ENCODE measurements at places on chromosomes 1 and 21.
A peak's percentile ranks its signal among the peaks of the same experiment; 100 is the strongest.

GRCh38 chr1:13813398-13814012, 113.5 kb downstream of the PRDM2 start:
- ATAC-seq = peak; percentile 55

DNA sequence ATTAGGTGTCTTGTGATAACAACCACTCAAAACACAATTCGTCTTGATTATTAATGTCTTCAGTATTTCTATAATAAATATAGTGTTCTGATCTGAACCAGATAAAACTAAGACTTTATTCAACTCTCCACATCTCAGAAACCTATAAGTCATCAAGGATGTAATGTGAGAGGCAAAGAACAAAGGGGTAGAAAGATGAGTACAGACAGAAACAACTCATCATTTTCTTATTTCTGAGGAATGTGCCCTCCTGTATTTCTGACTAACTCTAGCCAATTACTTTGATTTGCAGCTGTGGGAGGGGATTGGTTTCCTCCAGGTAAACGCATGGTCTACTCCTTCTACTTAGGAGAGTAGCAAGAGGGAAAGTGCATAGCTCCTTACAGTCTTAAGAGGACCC, 73.7 kb upstream of the ST6GALNAC5 start:
- ATAC-seq = no peak

DNA sequence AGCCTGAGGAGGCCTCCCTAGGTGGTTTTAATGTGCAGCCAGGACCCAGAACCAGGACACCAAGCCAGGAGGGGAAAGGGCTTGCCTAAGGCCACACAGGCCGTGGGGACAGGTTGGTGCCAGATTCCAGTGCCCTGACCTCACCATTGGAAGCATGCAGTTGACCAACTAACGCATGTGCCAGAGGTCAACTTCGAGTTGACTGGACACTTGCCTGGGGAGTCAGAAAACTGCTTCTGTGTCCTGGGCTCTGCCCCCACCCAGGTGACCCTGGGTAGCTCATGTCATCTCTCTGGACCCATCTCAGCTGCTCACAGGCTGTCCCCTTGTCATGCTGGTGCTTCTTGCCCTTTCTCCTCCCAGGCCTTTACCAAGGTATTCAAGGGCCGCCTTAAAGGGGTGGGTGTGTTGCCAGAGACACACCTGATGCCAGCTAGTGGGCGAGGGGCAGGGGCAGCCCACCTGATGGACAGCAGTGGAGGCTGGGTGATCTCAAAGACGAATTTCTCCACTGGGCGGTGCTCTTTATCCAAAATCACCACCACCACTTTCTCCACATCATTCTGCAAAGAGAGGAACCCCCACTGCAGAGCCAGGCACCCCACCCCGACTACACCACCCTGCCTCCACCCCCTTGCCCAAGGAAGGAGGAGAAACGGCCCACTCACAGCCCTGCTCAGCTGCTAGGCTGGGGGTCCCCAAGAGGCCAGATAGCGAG, 4.4 kb downstream of the MAD2L2 start:
- no peak for ATAC-seq

DNA sequence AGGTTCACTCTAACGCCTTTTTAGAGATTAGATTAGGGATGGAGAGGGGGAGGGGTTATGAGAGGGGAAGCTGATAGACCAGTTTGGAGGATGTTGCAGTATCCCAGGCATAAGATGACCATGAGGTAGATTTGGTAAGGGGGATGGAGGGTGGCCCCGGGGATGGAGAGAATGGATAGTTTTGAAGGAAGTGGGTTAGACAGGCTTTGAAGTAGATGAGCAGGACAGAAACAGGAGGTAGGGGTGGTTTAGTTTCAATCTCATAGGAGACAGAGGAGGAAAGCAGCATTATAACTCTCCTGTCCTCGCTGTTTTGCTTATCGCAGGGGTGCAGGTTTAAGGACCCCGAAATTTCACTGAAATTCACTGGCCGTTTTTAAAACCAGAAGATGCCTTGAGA, 11.8 kb downstream of the UBIAD1 start:
- no peak for ATAC-seq

DNA sequence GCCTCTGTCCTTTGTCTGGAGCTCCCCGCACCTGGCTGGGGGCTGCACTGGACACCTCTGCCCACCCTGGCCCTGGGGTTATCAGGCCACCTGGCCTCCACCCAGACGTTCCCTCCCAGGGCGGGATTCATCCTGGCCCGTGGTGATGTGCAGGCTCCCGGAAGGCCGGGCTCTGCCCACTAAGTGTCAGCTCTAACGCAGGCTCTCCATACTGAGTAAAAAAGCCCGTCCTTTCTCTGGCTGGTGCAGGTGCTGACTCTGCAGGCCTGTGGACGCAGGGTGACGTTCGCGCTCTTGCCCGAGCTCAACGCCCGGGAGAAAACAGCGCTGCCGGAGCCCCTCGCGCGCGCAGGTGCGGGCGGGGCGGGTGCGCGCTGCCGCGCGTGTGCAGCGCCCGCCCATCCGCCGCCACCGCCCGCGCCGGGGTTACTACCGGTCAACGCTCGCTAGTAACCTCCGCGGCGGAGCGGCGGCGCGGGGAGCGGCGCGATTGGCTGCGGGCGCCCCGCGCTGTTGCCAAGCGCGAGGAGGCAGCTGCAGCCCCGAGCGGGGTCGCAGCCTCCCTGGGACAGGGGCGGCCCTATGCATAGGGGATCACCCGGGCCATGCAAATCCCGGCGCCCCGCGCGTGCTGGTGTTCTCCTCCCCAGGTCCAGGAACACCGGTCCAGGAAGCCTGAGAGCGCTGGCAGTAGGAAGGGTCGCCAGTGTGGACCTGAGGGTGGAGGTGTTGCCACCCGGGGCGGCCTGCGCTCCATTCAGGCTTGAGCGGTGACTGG, 15.7 kb downstream of the ABCG1 start:
- ATAC-seq = peak; percentile 59

DNA sequence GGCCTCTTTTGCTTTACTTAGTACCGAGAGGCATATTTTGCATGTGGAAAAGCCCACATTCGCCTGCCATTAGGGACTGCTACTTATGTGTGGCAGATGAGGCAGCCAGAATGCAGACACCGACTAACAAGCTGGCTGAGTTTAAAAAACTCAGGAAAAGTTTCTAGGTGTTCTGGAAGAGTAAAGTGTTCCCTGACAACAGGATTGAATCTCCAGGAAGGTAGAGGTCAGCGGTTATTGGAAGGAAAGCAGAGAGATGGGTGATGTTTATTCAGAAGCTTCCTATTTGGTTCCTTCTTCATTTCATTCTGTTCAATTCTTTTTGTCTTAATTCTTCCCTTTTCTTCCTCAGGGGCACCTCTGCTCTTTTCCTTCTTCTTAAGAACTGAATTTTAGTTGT, 206.9 kb upstream of the SNX7 start:
- ATAC-seq = no peak

GRCh38 chr1:29120947-29121485, 2.7 kb downstream of the TMEM200B start:
- peak; percentile 69 for ATAC-seq

DNA sequence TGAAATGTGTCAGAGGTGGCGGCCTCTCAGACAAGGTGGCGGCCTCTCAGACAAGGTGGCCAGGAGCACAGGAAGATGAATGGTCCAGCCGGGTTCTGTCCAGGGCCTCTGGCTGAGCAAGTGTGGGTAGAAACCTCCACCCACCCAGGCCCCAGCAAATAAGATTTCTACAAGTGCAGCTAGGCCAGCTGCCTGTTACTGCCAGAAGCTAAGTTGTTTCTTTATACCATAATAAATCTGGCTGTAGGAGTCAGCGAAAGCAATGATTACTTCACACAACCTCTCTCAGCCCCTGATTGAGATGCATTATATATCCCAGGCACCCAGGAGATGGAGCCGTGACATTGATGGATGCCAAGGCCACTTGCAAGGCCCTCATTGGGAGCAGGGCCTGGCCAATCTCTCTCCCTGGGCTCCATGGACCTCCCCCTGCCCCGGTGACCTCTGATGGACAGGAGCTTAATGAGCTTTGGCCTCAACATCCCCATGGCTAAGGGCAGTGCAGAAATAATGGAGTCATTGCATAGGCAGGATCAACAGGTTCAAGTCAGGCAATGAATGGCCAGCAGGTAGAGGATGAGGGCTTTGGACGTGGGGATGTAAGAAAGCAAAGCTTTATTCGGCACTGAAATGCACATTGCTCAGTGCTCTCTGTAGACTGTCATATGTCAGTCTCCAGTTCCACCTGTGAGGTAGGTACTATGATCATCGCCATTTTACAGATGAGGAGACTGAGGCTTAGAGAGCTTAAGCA, 92.9 kb downstream of the PTPRU start:
- ATAC-seq = no peak

DNA sequence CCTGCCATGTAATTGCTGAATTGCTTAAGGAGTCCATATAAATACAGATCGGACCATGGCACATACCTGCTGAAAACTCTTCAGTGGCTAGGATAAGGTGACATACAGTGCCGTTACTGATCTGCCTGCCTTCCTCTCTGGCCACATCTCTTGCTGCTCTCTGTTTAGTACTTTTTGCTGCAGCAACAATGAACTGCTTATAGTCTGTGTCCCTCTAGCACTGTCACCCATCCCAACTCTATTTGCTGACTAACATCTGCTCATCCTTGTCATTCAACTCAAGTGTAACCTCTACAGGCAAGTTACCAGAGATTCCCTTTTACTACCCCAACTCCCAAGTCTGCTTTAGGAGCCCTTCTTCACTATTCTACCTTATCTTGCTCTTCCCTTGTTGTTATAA, 65.6 kb downstream of the GTF2B start:
- ATAC-seq = no peak

- no peak for ATAC-seq
These were observed 569.3 kb upstream of the ZRANB2 start for GRCh38 chr1:71650119-71650518.

DNA sequence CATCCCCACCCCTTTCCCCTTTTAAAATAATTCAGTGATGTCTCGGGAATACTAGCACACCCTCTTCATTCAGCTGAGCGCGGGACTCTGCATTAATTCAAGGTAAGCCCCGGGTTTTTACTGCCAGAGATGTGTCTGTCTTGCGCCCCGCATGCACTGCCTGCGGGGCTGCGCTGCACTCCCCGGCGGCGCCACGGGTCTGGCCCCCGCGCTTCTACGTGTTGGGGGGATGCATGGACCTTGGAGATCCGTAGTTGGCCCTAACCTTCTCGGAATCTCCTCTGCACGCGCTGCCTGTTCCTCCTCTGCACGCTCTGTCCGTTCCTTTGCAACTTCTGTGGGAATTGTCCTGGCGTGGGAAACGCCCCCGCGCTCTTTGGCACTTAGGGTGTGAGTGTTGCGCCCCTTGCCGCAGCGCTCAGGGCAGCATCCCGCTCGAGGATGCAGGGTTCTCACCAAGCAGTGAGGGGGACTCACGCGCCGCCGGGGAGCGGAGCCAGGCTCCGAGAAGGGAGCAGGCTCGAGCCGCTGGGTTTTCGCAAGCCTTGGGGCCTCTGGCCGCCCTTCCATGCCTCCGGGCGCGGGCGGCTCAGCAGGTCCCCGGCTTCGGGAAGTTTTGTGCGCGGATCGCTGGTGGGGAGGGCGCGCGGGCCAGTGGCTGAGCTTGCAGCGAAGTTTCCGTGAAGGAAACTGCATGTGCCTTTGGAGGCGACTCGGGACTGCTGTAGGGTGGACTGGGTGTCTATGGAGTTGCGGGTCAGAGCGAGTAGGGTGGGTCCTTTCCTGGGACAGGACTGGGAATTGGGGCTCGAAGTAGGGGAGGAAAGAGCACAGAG, 165.1 kb upstream of the CACNA1E start:
- ATAC-seq = no peak

GRCh38 chr1:58942759-58943191, 158.9 kb upstream of the JUN start:
- ATAC-seq = no peak

DNA sequence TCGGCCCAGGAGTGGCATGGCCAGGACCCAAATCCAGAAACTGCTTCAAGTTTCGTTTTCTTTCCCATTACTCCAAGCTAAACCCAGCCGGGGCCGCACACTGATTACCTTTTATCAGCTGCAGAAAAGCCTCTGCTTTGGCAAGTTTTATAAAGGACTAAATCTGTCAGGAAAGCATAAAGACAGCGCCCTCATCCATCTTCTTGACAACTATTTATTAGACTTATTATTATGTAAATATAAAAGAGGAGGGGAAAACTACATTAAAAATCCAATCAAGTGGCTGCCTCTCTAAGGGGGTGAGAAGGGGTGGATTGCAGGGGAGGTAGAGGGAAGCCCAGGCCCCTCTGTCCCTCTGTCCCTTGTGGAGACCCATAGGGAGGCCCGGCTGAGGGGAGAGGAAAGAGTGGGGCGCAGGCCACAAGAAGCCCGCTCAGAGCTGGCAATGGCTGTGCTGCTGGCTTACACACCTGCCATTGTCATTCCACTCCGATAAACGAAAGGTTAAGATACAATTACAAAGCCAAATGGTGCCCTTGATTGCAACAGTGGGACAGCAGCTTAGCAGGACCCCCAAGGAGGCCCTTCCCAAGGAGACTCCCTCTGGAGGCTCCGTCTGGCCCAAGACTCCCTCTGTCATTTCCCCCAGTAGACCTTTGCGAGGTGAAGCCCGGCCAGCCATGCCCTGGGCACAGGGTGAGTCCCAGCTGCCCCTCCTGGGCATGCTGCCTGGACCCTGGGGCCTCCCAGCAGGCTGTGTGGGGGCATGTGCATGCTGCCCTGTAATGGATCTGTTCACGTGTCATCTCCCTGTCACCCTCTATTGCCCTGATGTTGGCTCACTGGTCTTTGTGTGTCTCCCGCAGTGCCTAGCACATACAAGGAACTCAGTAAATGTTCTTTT, 45.4 kb downstream of the KCND3 start:
- no peak for ATAC-seq

DNA sequence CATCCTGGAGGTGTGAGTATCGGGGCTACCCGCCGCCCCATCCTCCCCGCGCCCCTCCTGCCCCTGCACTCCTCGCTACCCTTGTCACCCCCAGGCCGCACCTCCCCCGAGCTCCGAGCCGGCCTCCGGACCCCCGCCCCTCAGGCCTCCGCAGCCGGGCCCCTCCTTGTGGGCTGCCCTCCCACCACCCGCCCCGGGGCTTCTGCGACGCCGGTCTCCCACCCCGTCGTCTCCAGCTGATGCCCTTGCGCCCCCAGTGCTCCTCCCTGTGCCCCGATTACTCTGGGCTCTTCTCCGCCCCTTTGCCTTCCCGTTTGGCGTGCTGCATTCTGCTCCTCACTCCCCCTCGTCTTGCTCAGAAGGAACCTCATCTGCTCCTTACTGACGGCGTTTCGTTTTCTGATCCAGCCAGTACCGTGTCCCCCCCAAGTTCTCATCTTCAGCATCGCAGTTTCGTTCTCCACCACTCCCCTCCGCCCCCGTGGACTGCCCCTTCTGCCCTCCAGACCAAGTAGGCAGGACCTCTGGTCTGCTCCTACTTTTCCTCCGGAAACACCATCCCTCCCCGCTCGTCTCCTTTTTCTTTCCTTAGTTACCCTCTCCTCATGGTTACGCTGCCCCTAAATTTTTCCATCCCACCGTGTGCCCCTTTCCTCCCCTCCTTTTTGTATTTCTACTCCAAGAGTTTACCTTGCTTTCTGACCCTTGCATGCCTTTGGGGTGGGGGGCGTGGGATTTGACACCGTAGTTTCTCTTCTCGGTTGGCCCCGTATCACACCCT, 841 bp downstream of the SNX27 start:
- peak; percentile 32 for ATAC-seq

DNA sequence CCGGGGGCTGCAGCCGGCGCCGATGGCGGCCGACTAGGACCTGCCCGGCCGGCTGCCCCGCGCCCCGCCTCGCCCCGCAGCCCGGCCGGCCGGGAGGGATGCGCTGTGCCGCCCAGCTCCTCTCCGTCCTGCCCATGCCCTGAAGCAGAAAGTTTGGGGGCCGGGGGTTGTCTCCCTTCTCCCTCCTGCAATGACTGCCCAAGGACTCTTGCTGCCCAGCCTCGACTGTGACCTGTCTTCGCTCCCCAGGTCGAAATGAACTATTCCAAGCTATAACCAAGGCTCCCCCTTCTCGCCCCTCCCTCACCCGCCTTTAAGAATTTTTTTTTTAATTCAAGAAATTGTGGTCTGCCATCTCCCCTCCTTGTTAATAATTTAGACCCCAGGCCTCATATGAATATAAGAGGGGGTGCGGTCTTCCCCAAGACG, 361 bp downstream of the TMCC2 start:
- peak; percentile 47 for ATAC-seq

All from stimulated activated memory B cell treated with anti-CD40 and anti-IgM and Interleukin-4, amounts not matched to agents 10 μg/mL and 1 μg/mL and 100 μg/mL, for 72 hours (primary cell).